Stimulated activated CD4-positive, alpha-beta T cell treated with anti-CD3 and anti-CD28 coated beads, Interleukin-2, amount 100 ng/mL, for 4 hours (primary cell): ENCODE measurements at places on chromosomes 3 and 15.

DNA sequence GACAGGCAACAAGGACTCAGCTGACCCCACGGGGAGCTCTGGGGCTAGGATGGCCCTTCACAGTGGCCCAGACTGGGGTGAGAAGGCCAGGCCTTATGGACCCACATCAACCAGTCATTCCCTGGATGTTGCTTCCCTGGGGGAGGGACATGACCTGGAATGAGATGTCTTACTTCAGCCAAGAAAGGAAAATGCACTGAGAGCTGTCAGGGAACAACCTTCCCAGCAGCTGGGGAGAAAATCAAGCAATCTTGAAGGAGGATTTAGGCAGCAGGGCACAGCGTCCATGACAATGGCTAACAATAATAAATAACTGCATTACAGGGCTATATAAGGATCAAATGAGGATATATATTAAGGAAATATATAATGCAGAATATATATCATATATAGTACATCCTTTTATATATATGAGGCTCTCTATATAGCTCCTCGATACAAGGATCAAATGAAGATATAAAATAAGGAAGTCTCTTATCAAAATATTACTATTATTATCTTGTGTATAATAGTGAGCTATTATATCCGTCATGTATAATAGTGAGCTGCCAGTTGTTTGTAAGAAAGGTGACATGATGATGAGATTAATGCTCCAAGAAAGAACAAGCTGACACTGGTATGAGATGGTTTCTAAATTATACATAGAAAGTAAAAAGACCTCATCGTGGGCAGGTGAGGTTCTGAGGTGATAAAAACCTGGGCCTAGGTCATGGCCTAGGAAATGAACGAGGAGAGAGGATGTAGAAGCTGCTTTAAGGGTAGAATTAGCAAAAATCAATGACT, 117.8 kb upstream of the LIPC start:
- no peak for DNase-seq

DNA sequence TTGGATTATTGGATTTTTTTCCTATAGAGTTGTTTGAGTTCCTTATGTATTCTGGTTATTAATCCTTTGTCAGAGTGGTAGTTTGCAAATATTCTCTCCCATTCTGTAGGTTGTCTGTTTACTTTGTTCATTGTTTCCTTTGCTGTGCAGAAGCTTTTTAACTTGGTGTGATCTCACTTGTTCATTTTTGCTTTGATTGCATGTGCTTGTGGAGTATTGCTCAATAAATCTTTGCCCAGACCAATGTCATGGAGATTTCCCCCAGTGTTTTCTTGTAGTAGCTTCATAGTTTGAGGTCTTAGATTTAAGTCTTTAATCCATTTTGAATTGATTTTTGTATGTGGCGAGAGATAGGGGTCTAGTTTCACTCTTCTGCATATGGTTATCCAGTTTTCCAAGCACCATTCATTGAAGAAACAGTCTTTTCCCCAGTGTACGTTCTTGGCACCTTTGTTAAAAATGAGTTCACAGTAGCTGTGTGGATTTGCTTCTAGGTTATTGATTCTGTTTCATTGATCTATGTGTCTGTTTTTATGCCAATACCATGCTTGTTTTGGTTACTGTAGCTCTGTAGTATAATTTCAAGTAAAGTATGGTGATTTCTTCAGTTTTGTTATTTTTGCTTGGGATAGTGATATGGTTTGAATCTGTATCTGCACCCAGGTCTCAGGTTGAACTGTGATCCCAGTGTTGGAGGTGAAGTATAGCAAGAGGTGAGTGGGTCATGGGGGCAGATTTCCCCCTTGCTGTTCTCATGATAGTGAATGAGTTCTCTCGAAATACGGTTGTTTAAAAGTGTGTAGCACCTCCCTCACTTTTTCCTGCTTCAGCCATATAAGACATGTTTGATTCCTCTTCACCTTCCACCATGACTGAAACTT, 46.1 kb upstream of the TNFSF10 start:
- no peak for DNase-seq

GRCh38 chr3:197595470-197596185, 39.9 kb upstream of the BDH1 start:
- DNase-seq, result no peak

DNA sequence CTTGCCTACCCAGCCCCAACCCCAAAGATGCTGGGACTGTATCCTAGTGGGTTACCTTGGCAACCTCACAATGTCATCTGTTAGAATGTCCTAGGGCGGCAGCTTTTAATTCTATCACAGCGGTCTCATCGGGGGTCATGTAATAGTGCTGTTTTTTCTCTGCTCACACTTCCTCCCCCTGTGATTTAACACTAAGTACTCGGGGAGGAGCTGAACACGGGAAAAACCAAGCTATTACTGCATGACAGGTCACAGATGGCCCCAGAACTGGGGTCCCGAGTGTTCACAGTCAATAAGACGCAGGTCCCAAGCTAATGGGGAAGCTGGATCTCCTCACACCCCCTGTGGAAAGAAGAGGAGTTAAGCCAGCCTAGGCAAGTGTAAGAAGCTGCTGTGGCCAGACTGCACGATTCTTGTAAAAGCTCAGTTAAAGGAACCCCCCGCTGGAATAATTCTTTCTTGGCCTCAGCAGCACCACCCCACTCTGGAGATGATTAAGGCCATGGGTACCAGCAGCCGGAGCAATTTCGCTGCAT, 2.5 kb upstream of the RFTN1 start:
- DNase-seq, result no peak
